ENCODE measurements at places on chromosomes 5 and 9. TPM values are rescaled to one million over a fixed set of nuclear protein-coding genes. Genes with fewer than 3 reads are reported as not detected.

The ERAP2 gene
- polyA plus RNA-seq = 87.4 TPM

The RGMB gene
- polyA plus RNA-seq = 5.2 TPM

The SPINK1 gene
- not detected for polyA plus RNA-seq

The BRINP1 gene
- polyA plus RNA-seq = not detected

The RNF130 gene
- 18.2 TPM for polyA plus RNA-seq

The IL5 gene
- not detected for polyA plus RNA-seq

The TMC1 gene
- polyA plus RNA-seq = not detected

The OBP2B gene
- polyA plus RNA-seq = not detected

The PHF24 gene
- polyA plus RNA-seq = 0.06 TPM

The CFAP77 gene
- not detected for polyA plus RNA-seq

The MOB3B gene
- polyA plus RNA-seq = 7.1 TPM

The FOXD4L6 gene
- not detected for polyA plus RNA-seq

The IFNA5 gene
- not detected for polyA plus RNA-seq

The TSSK1B gene
- polyA plus RNA-seq = not detected

The SLC28A3 gene
- polyA plus RNA-seq = not detected

The LCN12 gene
- polyA plus RNA-seq = not detected

The ZBTB26 gene
- 2.3 TPM for polyA plus RNA-seq

The SH3GL2 gene
- not detected for polyA plus RNA-seq

The OR1Q1 gene
- not detected for polyA plus RNA-seq

The NTNG2 gene
- 0.84 TPM for polyA plus RNA-seq

The TIGD6 gene
- 1.8 TPM for polyA plus RNA-seq

The PCA3 gene
- not detected for polyA plus RNA-seq

The BSPRY gene
- 1.3 TPM for polyA plus RNA-seq
